ENCODE measurements at places on chromosomes 5 and 9.

DNA sequence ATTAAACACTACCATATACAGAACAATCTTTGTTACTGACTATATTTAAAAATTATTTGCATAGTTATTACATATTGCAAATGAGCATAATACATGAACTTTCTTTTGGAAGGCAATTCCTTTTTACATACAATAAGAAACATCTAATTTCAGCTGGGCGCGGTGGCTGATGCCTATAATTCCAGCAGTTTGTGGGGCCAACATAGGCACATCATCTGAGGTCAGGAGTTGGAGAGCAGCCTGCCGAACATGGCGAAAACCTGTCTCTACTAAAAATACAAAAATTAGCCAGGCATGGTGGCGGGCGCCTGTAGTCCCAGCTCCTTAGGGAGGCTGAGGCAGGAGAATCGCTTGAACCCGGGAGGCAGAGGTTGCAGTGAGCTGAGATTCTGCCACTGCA, 36.4 kb upstream of the SIMC1 start:
- no peak for DNase-seq

- no peak for DNase-seq
Measured at GRCh38 chr5:78157001-78157400, 137.5 kb downstream of the AP3B1 start.

GRCh38 chr9:128438343-128439109, 17.3 kb upstream of the ODF2 start:
- DNase-seq = peak; percentile 72

GRCh38 chr5:1293416-1294205, 1.3 kb downstream of the TERT start:
- no peak for DNase-seq

DNA sequence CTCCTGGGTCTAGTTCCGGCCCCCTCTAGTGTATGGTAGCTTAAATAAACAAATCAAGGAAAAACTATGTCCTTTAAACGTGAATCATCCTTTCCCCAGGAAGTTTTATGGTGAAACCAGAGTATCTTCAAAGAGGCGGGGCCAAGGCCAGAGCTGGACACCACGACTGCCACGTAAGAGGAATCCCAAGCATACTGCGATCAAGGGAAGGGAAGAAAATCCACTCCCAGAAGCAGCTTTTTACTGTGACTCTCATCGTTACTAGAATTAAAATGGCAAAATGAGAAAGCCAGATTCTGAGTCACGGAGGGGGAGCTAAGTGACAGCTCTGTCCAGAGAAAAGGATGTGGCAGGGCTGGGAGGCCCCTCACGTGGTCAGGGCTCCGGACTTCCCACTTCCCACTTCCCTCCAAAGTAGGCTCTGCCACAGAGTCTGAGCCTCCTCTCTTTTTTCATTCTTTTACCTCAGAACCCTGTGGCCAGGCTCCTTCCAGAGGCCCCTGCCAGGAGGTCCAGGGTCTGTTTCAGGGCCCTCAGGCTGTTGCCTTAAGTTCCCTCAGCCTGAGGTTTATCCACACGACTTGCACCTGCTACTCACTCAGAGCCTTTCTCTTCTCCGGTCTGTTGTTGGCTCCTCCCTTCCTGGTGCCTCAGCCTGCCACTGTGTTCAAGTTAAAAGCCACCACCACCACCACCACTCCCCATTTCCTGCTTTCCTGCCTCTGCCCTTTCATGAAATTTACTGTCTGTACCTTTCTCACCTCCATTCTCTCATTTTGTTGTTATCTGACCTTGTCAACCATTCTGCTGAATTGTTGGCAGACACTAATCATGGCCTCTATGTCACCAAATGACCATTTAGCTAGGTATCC, 1.4 kb upstream of the GLRX start:
- DNase-seq = no peak

GRCh38 chr5:109053995-109054417, 306.3 kb downstream of the FER start:
- no peak for DNase-seq

DNA sequence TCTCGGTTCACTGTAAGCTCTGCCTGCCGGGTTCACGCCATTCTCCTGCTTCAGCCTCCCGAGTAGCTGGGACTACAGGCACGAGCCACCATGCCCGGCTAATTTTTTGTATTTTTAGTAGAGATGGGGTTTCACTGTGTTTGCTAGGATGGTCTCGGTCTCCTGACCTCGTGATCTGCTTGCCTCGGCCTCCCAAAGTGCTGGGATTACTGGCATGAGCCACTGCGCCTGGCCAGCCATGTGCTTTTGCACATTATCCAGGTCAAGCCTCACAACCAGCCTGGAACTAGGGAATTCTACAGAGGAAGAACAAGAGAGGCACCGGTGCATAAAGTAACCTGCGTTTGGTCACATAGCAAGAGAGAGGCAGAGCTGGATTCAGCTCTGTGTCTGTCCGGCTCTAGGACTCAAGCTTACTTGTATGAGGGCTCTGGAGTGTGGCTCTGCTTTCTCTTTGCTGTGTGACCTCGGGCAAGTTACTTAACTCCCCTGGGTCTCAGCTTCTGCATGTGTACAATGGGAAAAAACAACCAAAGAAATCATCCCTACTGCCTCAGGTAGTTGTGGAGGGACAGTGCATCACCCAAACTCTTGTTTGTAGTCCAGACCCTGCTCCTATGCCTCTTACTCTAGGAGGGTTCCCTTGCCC, 6.3 kb downstream of the FGF18 start:
- no peak for DNase-seq

DNA sequence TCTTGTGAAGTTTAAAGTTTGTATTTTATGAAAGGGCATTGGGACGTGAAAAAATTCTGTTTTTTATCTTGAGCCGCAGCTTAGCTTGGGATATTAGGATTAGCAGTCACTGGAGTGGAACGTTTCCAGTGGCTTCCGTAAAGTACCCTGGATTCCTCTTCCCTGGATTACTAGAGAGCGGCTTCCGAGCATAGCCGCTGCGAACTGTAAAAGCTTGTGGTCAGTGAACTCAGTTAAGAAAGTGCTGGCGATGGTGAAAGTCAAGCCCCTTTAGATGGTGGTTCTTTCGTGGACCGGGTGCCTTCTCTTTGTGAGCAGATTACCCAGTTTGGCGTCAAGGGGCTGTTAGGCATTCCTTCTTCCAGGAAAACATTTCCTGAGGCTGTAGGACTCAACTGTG, 168.1 kb downstream of the KDM4C start:
- no peak for DNase-seq

DNA sequence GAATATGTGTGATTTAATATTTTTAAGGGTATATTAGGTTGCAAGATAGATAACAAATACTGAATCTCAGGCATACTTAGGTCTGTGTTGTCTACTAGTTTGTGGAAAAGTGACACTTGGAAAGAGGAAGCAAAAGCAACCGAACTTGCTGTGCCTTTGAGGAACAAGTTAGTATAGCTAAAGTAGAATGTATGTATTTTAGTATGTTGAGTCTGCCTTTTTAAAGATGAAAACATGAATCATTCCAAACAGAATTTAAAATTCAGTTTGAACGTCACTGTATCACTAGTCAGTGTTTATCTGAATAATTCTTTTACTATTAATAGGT, 12.9 kb downstream of the TLE4 start:
- no peak for DNase-seq

GRCh38 chr9:4353236-4353635, 53.4 kb upstream of the GLIS3 start:
- DNase-seq = no peak

DNA sequence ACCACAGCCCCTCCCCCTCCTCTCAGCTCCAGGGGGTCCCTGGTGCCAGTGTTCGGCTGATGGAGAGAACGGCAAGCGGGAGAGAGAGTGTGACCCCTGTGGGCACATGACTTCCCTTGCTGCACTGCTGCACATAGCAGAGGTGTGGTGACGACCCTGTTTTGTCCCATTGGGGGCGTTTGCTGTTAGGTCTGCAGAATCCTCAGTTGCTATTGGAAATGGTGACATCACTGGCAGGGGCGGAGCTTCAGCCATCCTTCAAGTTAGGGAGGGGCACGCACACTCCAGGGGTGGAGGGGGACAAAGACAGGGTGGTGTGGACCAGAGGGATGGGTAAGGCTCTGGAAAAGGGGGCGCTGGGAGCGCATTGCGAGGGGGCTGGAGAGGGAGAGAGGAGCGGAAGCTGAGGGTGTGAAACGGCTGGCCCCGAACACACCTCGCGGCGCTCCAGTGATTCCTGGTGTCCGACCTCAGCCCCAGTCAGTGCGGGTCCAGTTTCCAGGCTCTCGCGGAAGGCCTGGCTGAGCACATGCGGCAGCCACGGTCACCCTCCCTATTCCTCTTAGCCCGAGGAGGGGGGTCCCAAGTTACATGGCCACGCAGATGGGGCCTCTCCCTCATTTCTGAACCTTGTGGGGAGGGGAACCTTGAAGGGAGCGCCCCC, 764 bp upstream of the GRIN1 start:
- no peak for DNase-seq

GRCh38 chr5:88680253-88681132, 202.5 kb downstream of the MEF2C start:
- peak; percentile 60 for DNase-seq

GRCh38 chr9:37974506-37975173, 70.7 kb upstream of the SLC25A51 start:
- DNase-seq = no peak

DNA sequence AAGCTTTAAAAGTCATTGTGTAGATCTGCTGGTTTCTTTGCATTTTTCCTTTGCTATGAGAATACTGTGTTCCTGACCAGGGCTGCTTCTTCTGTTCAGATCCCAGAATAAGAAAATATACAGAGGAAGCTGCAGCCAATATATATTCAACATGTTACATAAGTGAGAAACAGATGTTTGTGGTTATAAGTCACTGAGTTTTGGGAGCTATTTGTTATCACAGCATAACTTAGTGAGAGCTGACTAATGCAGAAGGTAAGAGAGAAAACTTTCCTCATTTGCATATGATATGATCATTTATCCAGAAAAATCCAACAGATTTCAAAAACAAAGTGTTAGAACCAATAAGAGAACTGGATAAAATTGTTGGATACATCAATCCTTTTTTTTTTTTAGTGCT, 136.3 kb upstream of the NR3C1 start:
- no peak for DNase-seq

DNA sequence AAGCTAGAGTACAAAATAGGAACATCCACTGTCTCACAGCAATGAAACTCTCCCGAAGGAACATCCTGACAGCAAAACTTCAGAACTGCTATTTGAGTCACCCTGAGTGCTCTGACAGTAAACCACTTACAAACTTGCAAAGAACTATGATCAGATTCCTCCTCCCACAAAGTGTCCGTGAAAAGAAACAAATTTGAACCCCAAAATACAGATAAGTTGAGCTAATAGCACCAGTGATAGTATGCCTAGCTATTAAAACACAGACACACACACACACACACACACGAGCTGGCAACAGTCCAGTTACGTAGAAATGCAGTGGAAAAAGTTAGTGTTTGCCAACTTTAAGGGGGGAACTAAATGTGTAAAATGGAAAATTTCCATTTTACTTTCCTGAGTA, 3.1 kb upstream of the GLIS3 start:
- DNase-seq = no peak

DNA sequence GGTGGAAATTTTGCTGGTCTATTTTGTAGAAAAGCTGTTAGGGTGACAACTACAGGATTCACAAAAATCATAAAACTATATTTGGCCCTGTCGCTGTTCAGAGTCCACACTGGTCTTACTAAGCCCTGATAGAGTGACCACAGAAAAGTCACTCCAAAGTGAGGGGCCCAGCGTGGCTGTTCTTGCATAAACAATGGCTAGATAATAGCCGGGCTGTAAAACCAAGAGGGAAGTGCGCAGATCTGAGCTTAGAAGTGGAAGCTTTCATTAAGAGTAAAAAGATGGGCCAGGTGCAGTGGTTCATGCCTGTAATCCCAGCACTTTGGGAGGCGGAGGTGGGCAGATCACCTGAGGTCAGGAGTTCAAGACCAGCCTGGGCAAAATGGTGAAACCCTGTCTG, 15.5 kb upstream of the CTSL start:
- DNase-seq = no peak

DNA sequence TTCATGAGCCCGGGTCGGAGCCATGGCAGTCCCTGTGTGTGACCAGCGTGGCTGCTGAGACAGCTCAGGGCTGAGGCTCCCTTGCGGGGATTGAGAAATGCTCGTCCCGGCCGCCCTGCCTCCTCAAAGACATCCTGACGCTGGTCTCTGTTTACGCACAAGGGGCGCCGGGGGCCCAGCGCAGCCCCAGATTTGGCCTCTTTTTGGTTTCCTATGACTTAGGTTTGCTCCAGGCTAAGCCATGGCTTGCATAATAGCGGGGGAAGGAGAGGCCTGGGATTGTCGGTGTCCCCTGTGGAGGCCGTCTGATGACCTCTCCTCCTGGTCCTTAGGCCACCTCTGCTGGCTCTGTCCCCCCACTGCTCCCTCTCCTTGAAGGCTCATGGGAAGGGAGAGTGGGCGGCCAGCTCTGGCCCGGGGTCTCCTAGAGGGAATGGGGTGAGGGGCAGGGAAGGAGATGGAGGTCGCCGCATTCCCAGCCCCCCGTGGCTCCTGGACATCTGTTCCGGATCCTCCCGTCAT, 3.5 kb downstream of the LAMC3 start:
- DNase-seq = no peak

DNA sequence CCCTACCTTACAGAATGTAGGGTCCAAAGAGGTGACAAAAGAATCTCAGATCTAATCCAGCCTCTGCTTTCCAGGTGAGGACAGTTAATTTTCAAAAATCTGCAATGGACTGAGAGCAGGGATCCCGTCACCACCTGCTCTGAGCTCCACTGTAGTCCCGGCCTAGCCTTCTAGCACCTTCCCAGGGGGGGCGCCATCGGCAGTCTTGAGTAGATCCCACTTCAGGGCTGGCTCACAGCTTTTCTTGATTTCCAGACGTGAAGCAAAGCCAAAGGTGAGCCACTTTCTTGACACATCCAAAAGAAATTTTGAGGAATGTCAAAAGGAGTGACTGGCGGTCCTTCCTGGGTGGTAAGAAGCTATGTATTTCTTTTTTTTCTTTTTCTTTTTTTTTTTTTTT, 114.1 kb downstream of the SYK start:
- no peak for DNase-seq

- no peak for DNase-seq
Measured at GRCh38 chr5:77972469-77973252, 196.5 kb upstream of the TBCA start.

DNA sequence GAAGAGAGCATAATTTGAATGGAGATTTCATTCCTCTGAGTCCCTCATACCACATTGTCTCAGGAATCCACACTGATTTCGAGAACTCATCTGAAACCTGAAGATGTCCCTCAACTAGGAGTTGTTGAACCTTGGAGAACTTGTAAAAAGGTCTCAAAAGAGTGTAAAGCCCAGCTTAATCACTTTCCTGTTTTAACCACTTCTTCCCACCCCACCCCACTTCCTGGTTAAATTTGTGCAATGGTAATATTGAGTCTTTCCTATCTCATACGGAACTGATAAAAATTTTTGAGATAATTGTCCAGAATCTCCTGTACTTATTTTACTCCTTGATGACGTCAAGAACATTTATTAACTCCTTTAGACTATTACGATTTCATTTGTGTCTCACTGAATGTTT, 240.7 kb downstream of the ARRDC3 start:
- DNase-seq = no peak

DNA sequence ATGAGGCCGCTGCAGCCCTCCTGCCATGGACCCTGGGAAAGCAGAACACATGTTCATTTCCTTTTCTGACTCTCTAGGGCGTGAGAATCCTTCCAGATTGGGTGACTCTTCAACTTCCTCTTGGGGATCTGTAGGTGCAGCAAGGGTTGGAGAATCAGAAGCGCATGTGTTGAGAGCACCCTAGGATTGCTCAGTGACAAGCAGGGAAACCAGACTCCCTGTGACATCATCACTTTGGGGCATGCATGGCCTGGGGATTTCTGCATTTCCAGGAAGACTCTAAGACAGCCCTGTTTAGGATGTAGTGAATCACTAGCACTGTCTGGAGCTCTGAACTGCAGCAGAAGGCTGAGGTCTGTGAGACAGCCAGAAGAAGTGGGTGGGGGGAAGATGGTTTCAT, 15.1 kb upstream of the LCP2 start:
- DNase-seq = no peak

Measured in stimulated activated CD8-positive, alpha-beta memory T cell treated with anti-CD3 and anti-CD28 coated beads, Interleukin-4, amount 100 ng/mL, for 1 hour (primary cell).